ENCODE measurements at places on chromosomes 3 and 15. TPM values are rescaled to one million over a fixed set of nuclear protein-coding genes. Genes with fewer than 3 reads are reported as not detected.

DNA sequence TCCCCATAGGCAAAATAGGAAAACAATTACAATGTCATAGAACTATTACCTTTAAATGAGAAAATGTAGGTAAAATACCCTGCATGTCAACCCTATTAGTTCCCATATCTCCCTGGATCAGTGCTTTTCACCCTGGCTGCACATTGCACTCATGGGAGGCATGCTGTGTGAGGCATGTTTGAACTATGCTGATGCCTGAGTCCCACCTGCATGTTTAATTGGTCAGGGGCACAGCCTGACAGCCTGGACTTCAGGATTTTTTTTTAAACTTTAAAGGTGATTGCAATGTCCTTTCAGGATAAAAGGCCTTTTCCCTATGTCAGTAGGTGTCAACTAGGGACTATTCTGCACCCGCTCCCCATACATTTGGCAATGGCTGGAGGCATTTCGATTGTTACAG is 136.0 kb upstream of the NR2E3 start:
- no peak for DNase-seq

GRCh38 chr3:100844063-100844936 is 135.0 kb downstream of the TFG start:
- DNase-seq, result no peak

Gene PP2D1
- not detected for total RNA-seq

DNA sequence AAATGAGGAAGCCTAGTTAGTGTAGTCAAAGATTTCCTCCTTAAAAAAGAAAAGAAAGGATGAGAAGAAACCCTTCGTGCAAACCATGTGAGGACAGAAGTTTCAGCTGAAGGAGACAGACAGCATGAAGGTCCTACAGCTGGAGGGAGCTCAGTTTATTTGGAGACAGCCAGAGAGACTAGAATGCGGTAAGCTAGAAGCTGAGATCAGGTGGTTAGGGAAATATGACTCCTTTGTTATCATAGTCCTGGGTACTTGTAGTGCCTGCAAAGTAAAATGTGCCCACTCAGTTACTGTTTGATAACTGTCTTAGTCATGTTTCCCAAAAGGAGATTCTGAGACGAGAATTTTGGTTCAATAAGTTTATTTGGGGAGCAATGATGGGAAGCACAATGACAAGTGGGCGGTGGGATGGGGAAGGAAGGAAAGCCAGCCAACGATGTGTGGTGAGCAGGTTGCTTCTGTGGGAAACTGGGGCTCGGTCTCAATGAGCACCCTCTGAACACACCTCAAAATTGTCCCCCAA is 178.8 kb upstream of the SNTN start:
- DNase-seq, result no peak

DNA sequence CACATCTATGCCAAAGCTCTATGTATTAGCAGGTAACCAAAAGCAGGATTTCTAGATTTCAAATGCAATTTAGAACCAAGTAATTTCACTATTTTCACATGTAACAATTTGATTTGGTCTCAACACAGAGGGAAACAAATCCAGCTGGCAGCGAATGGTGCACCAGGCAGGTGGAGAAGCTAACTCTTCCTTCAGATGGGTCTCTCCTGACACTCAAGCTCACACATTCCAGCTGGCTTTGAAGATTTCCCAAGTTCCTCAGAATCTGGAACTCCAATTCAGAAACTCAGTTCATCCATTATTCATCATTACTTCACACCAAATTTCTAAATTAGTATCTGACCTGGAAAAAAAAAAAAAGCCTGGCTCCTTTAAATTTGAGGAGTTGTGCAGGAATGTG is 318.1 kb upstream of the NECTIN3 start:
- DNase-seq, result no peak
